ENCODE measurements at places on chromosomes 6 and 20.

DNA sequence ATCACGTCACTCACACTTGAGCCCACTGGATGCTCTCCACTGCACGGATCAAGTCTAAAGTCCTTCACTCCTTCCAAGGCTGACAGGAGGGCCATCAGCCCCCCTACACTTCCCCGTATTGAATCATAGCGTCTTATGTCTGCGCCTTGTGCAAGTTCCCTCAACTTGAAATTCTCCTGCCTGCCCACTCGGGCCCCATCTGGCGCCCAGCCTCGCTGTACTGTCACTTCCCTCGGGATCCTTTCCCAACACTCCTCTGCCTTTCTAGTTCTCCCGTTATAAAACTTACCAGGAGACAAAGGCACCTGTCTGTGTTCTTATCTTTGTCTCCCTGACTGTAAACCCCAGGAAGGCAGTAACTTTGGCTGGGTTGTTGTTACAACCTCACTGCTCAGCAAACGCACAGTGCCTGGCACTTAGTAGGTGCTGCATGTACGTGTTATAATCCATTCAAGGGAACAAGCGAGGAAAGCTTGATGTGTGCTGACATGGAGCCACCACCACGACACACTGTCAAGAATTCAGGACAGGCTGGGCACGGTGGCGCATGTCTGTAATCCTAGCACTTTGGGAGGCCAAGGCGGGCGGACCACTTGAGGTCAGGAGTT lies 33.8 kb upstream of the ZFAND3 start:
- no peak for DNase-seq

DNA sequence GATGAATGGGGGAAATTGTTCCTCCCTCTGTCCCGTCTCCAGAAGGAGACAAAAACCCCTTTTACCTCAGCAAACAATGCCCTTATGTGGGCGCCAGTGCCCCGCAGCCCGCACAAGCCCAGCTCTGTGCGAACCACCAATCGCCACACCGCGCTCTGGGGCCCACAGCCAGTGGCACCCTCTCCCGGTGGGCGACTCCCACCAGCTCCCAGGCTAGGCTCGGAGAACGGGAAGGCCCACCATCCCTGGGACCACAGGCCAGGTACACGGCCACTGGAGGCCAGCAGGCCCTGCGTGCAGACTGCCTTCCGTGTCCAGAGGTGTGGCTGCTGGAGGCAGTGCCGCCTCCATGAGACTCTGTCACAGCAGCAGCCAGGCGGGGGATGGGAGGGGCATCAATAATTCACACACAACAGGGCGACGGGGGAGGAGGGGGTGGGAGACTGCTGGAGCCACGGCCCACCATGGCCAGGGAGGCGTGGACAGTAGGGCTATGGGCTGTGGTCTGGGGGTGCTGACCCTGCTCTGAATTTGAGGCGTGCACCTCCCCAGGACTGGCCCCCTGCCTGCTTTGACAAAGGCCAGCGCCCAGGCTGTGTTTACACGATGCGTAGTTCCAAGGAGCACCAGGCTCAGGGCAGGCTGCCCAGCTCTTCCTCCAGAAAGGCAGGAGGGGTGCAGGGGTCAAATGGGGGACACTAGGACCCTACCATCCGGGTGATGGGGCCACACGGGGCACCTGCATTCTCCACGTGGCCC lies 105.7 kb downstream of the ASXL1 start:
- peak; percentile 90 for DNase-seq

- no peak for DNase-seq
These were observed 123.2 kb upstream of the RPS6KA2 start for GRCh38 chr6:166750108-166750793.

- no peak for DNase-seq
These were observed 17.1 kb downstream of the ALDH8A1 start for GRCh38 chr6:134932535-134933470.

DNA sequence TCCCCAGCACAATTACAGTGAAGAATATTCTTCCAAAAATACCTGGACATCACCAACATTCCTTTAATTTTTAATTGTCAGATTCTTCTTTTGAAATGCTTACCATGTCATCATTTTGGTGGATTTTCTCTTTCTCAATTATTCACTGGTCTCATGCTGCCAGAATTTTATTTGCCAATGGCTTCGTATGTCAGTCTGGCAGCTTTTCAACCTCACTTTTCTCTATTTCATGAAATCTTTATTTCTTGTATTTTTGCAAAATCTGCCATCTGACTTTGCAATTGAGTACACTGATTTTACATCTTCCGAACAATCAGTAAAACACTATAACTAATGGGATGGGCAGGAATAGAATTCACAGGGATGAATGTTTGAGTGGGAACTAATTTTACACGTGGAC lies 84.1 kb downstream of the BTBD9 start:
- no peak for DNase-seq

DNA sequence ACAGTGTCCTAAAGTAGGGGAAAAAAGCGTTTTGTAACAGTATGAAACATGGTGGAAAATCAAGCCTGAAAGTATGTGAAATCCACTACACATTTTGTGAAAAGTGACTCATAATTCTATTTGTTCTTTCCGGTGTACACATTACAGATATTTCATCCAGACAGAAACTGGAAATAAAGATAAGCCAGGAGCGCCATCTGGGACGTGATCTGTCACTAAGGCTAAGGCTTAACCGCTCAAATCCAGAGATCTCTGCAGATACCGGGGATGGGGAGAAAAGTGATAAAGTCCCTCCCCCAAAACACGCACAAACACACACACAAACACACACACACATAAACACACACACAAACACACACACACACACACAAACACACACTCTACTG lies 26.6 kb upstream of the SRSF6 start:
- DNase-seq: no peak

- no peak for DNase-seq
These were observed 659.2 kb downstream of the PRKN start for GRCh38 chr6:162068340-162068739.

GRCh38 chr6:106470316-106470715 lies 109.8 kb downstream of the CRYBG1 start:
- no peak for DNase-seq

DNA sequence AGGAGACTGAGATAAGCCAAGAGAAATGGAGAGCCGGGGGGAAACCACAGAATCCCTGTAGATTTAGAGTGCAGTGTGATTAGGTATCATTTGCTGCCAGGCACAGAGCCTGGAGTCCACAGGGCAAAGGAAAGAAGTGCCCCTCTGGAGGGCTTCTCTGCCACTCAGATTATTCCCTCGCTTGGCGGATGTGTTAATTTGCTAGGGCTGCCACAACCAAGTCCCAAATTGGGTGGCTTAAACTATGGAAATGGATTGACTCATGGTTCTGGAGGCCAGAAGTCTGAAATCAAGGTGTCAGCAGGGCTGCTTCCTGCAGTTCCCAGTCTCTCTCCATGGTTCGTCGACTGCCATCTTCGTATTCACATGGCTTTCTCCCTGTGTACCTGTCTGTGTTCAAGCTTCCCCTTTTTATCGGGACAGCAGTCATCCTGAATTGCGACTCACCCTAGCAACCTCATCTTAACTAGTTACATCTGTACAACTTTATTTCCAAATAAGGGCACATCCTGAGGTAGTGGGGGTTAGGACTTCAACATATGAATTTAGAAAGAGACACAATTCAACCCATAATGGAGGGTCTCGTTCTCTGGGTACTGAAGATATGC lies 122.2 kb downstream of the ANKRD60 start:
- DNase-seq: no peak

GRCh38 chr20:50734730-50735679 lies 3.6 kb downstream of the PARD6B start:
- DNase-seq: no peak

DNA sequence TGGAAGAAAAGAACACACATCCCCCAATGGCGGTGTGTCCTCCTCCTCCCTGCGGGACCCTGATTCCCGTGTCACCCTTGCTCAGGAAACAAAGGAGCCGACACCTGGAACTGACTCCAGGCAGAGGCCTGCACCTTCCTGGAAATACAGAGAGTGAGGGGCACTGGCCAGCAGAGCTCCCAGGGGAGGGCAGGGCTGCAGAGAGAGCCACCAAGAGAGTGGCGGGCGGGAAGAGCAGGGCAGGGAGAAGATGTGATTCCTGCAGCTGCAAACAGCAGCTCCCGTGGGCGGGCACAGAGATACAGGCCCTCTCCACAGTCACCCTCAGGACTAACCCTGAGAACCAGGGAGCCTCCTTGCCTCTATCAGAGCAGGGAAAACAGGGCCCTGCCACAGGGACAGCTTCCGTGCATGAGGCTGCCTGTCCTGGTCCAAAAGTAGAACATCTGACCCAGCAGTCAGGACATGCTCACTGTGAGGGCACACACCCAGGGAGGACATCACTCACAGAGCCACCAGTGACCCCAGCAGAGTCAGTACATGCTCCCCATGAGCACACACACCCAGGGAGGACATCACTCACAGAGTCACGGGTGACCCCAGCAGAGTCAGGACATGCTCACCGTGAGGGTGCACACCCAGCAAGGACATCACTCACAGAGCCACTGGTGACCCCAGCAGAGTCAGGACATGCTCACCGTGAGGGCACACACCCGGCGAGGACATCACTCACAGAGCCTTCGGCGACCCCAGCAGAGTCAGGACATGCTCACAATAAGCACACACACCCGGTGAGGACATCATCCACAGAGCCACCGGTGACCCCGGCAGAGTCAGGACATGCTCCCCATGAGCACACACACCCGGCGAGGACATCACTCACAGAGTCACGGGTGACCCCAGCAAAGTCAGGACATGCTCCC lies 193.1 kb downstream of the DLL1 start:
- peak; percentile 32 for DNase-seq

- no peak for DNase-seq
These were observed 192.2 kb upstream of the LRFN2 start for GRCh38 chr6:40779409-40779808.

- DNase-seq: peak; percentile 14
These were observed 89.9 kb upstream of the SYNDIG1 start for GRCh38 chr20:24379484-24379927.

- DNase-seq: no peak
These were observed 899.3 kb upstream of the MAP3K7 start for GRCh38 chr6:91486200-91486599.

DNA sequence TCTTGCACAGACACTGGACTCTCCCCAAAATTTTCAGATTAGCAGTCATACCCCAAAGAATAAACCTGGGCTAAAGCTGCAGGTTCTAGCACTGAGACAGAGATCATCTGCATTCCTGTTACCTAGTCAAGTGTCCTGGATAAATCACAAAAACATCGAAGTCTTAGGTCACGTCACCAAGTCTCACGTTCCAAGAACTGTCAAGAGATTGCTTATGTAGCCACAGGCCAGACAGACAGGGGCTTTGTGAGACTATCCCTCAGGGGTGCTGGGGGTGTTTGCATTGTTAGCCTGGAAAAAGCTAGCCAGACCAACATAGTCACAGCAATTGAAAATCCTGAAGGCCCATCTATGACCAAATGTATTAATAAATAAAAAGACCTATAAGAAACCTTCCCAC lies 243.1 kb upstream of the PREP start:
- no peak for DNase-seq

- no peak for DNase-seq
These were observed 125.3 kb upstream of the SLC2A12 start for GRCh38 chr6:134177753-134178160.

- no peak for DNase-seq
These were observed 37.0 kb downstream of the VSTM2L start for GRCh38 chr20:37939701-37940560.

GRCh38 chr6:45386501-45386900 lies 8.8 kb upstream of the SUPT3H start:
- no peak for DNase-seq

GRCh38 chr6:81485395-81485794 lies 267.1 kb downstream of the TENT5A start:
- no peak for DNase-seq

- DNase-seq: no peak
These were observed 59.5 kb upstream of the ADGRG6 start for GRCh38 chr6:142242269-142242668.

DNA sequence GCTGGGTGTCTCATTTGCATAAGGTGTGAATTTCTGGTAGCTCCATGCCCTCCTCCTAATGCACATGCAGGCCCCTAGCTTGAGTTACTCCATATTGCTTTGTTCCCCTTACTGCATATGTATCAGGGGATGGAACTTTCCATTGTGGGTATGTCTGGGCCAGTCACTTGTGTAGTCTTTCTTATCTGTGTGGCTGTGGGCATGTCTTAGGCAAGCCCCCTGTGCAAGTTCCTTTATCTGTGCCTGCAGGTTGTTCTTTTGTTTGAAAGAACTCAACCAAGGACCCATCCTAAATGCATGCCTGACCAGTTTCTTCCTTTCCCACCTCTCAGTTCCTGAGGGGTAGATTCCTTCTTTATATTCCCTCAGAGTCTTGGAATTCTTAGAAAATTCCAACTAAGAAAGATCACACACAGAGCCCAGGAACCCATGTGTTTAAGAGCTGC lies 23.6 kb downstream of the MBOAT1 start:
- no peak for DNase-seq

DNA sequence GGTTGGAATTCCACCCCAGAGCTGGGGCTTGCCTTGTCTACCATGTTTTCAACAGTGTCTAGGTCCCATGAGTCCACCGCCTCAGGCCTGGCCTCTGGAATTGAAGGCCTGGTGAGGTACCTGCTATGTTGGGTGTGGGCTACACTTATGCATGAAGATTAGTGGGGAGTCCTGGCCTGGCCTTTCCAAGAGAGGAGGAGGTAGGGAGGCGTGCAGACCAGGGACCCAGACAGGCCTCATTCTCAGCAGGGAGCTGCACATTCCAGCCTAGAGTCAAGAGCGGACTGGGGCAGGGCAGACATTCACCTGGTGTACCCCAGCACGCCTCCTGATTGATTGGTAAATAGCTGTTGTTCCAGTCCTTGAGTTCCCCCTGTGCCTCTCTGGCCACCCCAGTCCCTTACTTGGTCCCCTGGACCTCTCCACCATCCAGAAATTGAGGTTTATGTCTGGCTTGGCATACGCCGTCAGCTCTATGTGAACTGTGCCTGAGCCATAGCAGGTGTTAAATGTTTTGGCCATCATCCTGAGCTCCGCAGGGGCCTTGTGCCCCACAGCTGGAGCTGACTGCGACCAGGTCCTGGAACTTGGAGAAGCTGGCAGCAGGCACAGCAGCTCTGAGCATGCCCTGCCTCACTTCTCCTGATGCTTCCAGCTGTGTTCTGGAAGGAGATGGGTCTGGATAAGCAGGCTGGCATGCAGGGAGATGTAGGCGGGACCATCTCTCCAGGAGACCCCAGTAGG lies 8.2 kb upstream of the VEGFA start:
- DNase-seq: no peak

GRCh38 chr20:44747166-44748004 lies 1.7 kb downstream of the KCNK15 start:
- peak; percentile 89 for DNase-seq
